Activated CD8-positive, alpha-beta T cell treated with anti-CD3 and anti-CD28 coated beads, Interleukin-2, amount 10 ng/mL, durations not matched to agents 7 days and 5 days (primary cell): ENCODE measurements at places on chromosomes 3 and 15.

GRCh38 chr3:49880581-49881315 is 11.0 kb upstream of the CAMKV start:
- no peak for DNase-seq

DNA sequence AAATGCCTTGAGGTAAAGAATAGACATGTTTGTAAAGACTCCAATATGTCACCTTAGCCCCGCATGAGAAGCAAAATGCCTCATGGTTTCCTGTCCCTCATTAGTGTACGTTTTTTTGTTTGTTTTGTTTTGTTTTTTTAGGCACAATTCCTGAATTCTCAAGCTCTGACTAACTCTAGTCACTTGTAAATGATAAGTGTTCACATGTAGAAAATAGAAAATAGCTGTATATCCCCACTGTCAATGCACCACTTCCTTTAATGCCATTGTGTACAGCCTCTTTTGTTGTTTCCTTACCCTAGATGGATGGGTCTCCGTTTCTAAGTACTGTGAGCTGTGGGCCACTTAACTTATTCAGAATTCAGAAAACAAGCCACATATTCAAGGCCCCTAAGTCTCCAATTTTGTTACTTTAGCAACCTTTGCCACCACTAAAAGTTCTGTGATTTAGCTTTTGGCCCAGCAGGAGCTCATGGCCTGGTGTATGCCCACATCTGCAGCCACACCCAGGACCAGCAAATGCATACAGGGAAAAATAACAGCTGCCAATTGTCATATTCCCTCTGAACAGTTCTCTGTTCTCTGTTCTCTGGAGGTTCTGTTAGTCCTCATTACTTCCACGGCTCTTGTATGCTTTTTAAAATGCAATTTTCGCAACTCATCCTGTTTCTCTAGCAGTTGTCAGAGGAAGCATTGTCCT is 655.5 kb downstream of the GBE1 start:
- no peak for DNase-seq

GRCh38 chr3:49534581-49535441 is 19.5 kb upstream of the BSN start:
- DNase-seq = no peak

DNA sequence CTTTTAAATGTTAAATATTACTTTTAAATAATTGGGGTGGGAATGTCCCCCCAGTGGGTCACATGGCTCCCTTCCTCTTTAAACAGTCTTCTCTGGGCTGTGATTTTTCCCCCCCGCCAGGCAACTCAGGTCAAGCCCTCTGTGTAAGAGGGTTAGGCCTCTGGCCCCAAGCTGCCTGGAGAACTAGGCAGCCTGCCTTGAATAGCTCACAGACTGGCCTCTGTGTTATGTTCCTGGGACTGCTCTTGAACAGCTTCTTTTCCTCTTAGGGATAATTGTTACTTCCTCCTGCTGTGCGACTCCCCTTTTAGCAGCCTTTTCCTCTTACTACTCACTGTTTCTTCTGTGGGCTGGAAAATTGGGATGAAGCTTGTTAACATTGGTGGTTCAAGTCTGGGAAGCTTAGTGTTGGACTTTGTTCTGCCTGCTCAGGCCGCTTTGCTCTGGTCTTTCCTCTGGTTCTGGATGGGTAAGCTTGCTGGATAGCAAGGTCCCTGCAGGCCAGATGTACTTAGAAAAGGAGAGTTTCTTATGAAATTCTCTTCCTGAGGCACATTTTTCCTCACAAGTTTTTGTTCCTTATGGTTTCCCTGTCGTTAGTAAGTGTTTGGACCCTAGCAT is 2.2 kb downstream of the TEX264 start:
- no peak for DNase-seq

- DNase-seq = no peak
Measured at GRCh38 chr15:78663703-78664102, 22.7 kb upstream of the CHRNB4 start.
